ENCODE measurements at places on chromosomes 6 and 20.

GRCh38 chr20:23341073-23341472 is 9.5 kb upstream of the NXT1 start:
- DNase-seq = no peak

- no peak for DNase-seq
Observed at GRCh38 chr6:112480553-112480952, 133.4 kb downstream of the RFPL4B start.

DNA sequence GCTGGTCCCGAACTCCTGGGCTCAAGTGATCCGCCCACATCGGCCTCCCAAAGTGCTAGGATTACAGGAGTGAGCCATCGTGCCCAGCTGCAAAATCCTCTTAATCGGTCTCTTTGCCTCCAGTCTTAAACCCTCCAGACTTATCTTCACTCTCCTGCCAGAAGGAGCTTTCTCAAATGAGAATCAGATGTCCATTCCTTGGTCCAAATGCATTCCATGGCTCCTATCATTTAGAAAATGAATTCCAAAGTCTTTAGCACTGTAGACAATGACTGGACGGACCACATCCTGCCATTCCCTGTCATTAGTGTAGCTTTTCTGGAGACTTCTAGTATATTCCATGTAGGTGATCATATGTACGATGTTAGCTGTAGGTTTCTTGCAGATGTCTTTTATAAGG is 141.9 kb downstream of the ID4 start:
- no peak for DNase-seq

DNA sequence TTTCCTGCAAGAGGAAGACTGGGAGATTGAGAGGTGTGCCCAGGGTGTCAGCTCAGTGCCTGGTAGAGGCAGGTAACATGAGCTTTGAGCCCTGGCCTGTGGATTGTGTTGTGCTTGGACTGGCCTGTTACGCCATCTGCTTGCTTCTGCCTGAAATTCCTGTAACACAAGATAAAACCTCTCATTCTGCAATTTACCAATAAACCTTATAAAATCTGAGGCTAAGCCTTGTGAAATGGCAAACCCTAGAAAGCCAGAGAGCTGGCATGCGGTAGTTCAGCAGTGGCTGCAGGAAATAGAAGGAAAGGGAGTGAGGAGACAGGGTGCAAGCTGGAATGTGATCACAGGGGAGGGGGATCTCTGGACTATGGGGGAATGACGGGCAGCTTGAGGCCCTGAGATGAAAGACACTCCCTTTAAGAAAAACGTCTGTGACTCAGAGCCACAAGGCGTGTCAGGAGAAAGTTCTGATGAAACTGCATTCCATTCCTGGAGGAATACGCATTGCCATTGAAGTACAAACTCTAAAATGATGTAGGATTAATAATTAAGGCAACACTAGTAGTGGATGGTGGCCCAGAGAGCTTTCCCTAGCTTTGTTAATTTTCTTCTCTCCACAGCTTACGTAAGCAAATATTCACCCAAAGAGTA is 26.3 kb upstream of the TFAP2A start:
- no peak for DNase-seq

DNA sequence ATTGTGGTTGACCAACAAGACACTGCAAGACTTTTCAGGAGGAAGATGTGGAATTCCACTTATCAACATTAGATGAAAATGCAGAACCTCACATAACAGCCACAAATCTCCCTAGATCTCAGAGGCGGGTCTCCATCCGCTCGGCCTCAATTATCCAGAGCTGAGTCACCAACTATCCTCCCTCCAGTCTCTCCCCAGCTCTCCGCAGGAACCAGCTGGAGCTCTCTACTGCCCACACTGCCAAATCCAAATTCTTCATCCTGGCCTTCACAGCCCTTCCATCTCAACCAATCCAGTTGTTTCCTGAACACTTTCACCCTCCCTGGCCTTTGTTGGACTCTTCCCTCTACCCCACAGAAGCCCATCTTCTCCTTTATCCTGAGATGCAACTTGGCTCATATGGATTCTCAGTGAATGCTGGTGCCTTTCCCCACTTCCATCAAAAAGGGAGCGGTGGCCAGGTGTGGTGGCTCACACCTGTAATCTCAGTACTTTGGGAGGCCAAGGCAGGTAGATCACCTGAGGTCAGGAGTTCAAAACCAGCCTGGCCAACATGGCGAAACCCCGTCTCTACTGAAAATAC is 3.5 kb upstream of the TGIF2 start:
- DNase-seq = no peak

- no peak for DNase-seq
Observed at GRCh38 chr20:9923648-9924047, 84.8 kb upstream of the PAK5 start.

DNA sequence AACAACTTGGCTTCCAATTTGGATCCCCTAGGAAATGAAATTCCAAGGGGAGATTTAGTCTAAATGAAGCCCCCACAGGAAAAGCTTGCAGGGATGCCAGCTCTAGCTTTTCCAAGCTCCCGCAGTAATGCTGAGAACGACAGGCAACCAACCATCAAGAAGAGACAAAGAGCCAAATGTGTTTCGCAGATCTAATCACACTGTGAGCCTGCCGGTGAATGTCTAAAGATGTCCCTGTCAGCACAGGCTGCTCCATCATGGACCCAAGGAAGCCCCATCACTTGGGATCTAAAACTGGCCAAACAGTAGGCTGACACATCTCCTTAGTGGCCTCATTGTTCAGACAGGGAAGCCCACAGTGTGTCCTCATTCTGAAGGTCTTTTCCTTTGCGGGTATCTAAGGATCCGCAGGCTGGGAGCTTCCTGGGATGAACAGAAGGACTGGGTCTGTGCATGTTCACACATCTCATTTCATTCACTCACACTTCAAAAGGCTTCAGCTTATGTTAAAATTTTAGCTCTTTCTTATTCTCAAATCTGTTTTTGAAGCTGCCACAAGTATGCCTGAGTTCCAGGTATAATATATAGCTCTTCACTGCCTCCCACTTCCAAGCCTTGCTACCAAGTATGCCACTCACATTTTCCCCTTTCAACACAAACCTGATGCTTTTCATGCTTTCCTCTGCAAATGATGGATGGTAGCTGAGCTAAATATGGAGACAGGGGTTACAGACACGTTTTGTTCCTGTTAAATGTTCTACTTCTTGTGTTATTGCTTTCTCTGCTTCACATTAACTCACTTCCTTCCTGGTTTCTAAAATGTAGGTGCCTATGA is 229.8 kb downstream of the HIVEP2 start:
- no peak for DNase-seq

DNA sequence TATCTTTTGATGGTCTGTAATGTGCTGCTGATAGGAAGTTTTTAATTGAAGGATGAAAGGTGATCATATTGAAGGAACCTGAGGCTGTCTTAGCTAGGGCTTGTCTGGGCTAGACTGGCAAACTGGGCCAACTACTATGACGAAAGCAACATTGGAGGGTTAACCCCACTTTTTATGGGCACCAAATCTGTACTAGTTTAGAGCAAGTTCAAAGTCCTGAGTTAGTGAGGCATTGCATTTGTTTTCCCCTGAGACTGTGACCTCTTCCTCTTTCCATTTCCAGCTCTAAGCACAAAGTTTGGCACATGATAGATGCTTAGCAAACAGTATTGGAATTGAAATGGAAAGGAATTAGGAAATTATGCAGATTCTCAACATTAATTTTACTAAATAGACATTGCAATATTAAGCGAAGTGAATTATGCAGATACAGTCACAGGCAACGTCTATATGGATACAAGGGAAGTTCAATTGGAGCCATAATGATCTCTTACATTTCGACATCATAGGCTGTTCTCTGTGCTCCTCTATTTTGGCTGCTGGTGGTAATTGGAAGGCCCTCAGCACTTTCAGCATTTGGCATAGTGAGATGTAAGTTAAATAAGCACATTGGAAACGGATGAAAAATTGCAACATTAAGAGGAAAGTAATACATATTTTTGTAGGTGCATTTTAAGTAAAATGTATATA is 22.2 kb downstream of the CEP57L1 start:
- no peak for DNase-seq

- DNase-seq = no peak
Observed at GRCh38 chr20:12180107-12180661, 262.5 kb downstream of the BTBD3 start.

GRCh38 chr6:106963544-106963943 is 11.0 kb downstream of the CD24 start:
- DNase-seq = no peak

DNA sequence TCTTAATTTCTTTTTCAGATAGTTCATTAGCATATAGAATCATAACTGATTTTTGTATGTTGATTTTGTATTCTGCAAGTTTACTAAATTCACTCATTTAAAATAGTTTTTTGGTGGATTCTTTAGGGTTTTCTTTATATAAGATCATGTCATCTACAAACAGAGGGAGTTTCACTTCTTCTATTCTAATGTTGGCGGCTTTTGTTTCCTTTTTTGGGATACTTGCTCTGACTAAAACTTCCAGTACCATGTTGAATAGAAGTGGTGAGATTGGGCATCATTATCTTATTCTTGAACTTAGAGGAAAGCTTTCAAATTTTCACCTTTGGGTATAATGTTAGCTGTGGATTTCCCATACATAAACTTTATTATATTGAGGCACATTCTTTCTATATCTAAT is 296.9 kb downstream of the BCKDHB start:
- DNase-seq = no peak

GRCh38 chr6:28727559-28728211 is 196.1 kb downstream of the TRIM27 start:
- no peak for DNase-seq

DNA sequence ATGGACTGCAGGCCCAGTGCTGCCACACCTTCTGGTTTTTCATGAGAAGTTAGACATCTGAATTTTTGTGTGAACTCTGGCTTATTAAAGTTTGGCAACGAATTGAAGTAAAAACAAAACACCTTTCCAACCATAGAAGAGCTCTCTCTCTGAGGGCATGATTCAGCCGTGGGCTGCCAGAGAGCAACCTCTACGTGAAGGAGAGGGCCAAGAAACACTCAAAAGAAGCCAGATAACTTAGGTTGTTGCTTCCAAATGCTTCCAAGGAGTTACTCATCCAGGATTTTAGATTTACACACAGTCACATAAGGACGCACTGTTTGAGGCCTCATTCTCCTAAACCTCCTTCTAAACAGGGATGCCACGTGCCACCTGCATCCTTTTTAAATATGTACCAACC is 65.5 kb downstream of the NRN1 start:
- no peak for DNase-seq

GRCh38 chr6:131960371-131961133 is 9.4 kb upstream of the CCN2 start:
- DNase-seq = no peak

DNA sequence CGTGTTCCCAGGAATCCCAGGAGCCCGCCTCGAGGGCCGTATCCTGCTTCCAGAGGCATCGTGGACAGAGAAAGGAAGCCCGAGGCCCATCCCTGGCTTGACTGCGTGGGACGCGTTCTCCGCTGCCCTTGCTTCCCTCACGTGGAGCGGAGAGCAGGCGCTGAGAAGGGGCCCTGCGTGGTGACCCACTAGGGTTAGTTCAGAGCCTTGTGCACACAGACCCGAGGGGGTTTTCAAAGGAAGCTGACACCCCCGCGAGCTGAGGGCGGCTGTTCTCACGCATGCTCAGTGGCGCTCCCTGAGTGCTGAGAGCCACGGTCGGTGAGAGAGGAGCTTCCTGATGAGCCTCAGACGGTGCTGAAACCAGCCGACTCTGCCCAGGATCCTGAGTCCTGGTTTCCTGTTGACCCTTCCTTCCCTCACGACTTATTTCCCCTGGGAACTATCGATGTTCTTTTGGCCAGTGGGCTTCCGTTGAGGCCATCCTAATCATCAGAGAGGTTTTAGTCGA is 28.9 kb upstream of the CCR6 start:
- peak; percentile 70 for DNase-seq

GRCh38 chr20:61671559-61671958 is 394.1 kb downstream of the TAF4 start:
- DNase-seq = no peak

- no peak for DNase-seq
Observed at GRCh38 chr6:108651340-108652227, 90.9 kb downstream of the FOXO3 start.

GRCh38 chr20:50015636-50015992 is 32.8 kb downstream of the SNAI1 start:
- DNase-seq = no peak

DNA sequence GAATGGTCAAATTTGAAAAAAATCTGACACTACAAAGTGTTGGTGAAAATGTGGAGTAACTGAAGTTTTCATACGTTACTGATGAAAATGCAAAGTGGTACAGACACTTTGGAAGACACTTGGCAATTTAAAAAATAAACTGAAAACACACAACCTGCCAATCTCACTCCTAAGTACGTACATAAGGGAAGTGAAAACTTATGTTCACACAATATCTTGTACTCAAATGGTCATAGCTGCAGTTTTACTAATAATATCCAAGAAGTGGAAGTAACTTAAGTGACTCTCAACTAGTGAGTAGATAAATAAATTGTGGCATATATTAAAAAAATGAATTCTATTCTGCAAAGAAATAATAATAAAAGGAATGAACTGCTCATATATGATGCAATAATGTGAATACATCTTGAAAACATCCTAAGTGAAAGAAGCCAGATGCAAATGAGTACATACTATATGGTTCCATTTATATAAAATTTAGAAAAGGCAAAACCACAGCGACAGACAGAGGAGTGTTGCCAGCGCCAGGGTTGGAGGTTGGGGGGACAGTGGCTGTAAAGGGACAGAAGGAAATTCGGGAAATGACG is 198.2 kb downstream of the ERMARD start:
- no peak for DNase-seq

DNA sequence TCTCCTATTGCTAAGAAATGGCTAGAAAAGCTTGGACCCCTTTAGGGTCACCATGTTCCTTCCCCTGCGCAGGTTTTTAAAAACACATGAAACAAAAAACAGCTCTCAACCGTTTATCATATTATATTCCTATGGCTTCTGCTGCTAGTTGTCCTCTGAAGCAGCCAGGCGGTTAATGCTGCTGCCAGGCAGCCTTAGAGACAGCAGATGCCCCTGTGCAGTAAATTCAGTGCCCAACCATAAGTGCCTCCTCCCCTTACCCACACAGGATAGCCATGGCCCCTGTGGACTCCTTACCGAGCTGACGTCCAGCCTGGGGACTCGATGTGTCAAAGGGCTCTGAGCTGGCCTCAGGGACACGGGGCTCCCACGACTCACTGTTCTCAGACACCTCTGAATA is 64.4 kb downstream of the PLCG1 start:
- DNase-seq = no peak

- no peak for DNase-seq
Observed at GRCh38 chr6:100257793-100258395, 206.8 kb downstream of the SIM1 start.

- peak; percentile 3 for DNase-seq
Observed at GRCh38 chr6:119052292-119052889, 26.1 kb downstream of the FAM184A start.

GRCh38 chr20:34622821-34623451 is 54.0 kb downstream of the PIGU start:
- no peak for DNase-seq

- peak; percentile 6 for DNase-seq
Observed at GRCh38 chr6:41199552-41200246, 1.2 kb downstream of the TREML2 start.

DNA sequence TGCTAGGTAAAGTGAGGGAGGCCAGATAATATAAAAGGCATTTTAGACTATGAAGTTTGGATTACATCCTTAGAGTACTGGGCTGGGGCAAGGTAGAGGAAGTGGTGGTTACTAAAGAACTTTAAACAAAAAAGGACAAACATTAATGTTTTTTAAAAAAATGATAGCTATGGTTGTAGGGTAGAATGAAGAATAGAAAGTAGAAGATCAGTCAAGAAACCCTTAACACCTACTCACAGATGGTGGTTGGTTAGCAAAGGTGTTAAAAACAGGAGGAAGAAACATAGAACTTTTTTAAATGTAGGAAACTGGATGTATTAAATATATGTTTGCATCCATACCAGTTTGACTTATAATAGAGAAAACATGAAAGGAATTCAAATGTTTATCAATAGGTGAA is 80.7 kb upstream of the ELOVL5 start:
- no peak for DNase-seq
